ENCODE measurements at places on chromosomes 13 and 19. TPM values are rescaled to one million over a fixed set of nuclear protein-coding genes. Genes with fewer than 3 reads are reported as not detected.

The AKT2 gene
- 137 TPM for total RNA-seq

The RYR1 gene
- total RNA-seq = 0.83 TPM

The REEP6 gene
- total RNA-seq = 1.9 TPM

The OR10H1 gene
- not detected for total RNA-seq

The ZNF155 gene
- 2.2 TPM for total RNA-seq

The ZNF382 gene
- total RNA-seq = 12.0 TPM

The ZNF536 gene
- not detected for total RNA-seq

The LRRC4B gene
- total RNA-seq = not detected

The PIK3R2 gene
- total RNA-seq = 7.8 TPM

The RANBP3 gene
- 82.2 TPM for total RNA-seq

The KBTBD6 gene
- total RNA-seq = 4.9 TPM

The TEX26 gene
- total RNA-seq = not detected

The ZNF99 gene
- not detected for total RNA-seq

GRCh38 chr19:45615795-45616703 is 14.0 kb upstream of the GPR4 start:
- H3K27ac ChIP-seq = no peak overlapping the region
- peaks cover 56% of the 10 kb centered on the region for H3K36me3 ChIP-seq
- DNase-seq = peak; percentile 77
- peaks cover 20% of the 10 kb centered on the region for H3K4me1 ChIP-seq
- no peaks in the 10 kb centered on the region for H3K27me3 ChIP-seq
- no peak overlapping the region for H3K4me3 ChIP-seq

DNA sequence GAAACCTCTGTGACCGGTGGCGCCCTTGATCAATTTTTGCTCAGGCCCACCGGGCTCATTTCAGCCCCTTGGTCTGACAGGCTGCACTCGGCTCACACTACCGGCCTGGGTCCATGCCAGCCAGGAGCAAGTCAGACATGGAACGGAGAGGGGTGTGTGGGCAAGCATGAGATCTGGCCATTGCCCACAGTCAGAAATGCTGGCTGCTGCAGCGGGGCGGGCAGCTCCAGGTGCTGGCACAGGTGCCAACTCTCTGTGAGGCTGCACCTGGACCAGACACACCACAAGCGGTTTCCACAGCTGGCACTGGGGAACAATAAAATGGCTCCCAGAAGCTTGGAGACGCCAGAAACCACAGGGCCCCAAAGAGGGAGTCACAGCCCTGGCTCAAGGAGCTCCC is 43.6 kb upstream of the LPAR6 start:
- peaks cover 81% of the 10 kb centered on the region for H3K36me3 ChIP-seq
- no peaks in the 10 kb centered on the region for H3K27me3 ChIP-seq
- no peak overlapping the region for H3K4me3 ChIP-seq
- no peak for DNase-seq
- H3K27ac ChIP-seq = no peak overlapping the region

GRCh38 chr13:96020155-96020575 is 33.0 kb downstream of the UGGT2 start:
- H3K4me3 ChIP-seq = no peak overlapping the region
- DNase-seq = peak; percentile 25
- no peaks in the 10 kb centered on the region for H3K27me3 ChIP-seq
- no peaks in the 10 kb centered on the region for H3K4me1 ChIP-seq

GRCh38 chr19:42512130-42512636 is 16.1 kb downstream of the CEACAM1 start:
- H3K4me1 ChIP-seq = peaks cover 41% of the 10 kb centered on the region
- no peak for DNase-seq
- H3K4me3 ChIP-seq = no peak overlapping the region
- H3K27me3 ChIP-seq = no peaks in the 10 kb centered on the region

DNA sequence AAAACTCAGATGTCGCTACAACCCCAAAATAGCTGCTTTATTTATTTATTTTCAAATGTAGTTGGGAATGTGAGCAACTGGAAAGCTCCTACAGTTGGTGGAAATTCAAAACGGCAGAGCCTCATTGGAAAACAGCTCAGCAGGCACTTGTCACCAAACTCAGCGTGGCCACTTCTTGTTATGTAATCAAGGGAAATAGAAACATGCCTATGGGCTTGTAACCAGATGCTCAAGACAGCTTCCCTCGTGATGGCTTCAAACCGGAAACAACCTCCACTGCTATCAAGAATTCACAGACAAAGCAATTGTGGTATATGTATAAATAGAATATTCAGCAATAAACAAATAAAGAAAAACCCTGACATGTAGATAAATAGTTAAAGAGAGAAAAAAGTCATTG is 627.8 kb upstream of the SLC10A2 start:
- H3K4me3 ChIP-seq = no peak overlapping the region
- no peaks in the 10 kb centered on the region for H3K27me3 ChIP-seq
- H3K4me1 ChIP-seq = no peaks in the 10 kb centered on the region
- H3K27ac ChIP-seq = no peak overlapping the region

- no peak overlapping the region for H3K4me3 ChIP-seq
- H3K27ac ChIP-seq = no peak overlapping the region
- no peaks in the 10 kb centered on the region for H3K4me1 ChIP-seq
Measured at GRCh38 chr19:7971553-7972520, 28.4 kb upstream of the TIMM44 start.

DNA sequence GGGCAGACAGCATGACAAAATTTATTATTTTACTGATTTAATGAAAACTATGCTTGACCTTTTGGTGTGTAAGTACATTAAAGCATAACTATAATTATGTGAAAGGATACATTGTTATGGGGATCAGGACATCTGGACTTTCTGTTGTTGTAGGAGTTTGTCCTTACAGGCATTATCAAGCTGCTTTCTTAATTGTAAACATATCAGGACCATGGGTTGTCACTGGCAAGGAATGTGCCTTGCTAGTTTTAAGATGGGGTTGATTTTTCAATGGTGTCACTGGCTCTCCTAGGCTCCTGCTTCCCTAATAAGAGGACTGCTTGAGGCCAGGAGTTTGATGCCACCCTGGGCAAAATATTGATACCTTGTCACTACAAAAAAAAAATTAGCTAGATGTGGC is 32.6 kb downstream of the KBTBD6 start:
- no peak overlapping the region for H3K4me3 ChIP-seq
- no peak for DNase-seq
- no peaks in the 10 kb centered on the region for H3K36me3 ChIP-seq
- H3K27me3 ChIP-seq = peaks cover 5% of the 10 kb centered on the region
- H3K4me1 ChIP-seq = no peaks in the 10 kb centered on the region

GRCh38 chr19:405121-405965 is 3.6 kb downstream of the C2CD4C start:
- H3K4me3 ChIP-seq = no peak overlapping the region
- DNase-seq = no peak
- peaks cover 7% of the 10 kb centered on the region for H3K27me3 ChIP-seq

GRCh38 chr13:97140611-97141010 is 81.5 kb upstream of the MBNL2 start:
- H3K4me3 ChIP-seq = no peak overlapping the region
- DNase-seq = no peak
- H3K27ac ChIP-seq = no peak overlapping the region
- no peaks in the 10 kb centered on the region for H3K4me1 ChIP-seq
- peaks cover 19% of the 10 kb centered on the region for H3K27me3 ChIP-seq

- DNase-seq = peak; percentile 74
- H3K27ac ChIP-seq = no peak overlapping the region
- H3K36me3 ChIP-seq = peaks cover 53% of the 10 kb centered on the region
- H3K4me1 ChIP-seq = peaks cover 4% of the 10 kb centered on the region
- H3K4me3 ChIP-seq = no peak overlapping the region
Measured at GRCh38 chr19:49106648-49107135, 7.5 kb upstream of the LIN7B start.

- H3K27me3 ChIP-seq = no peaks in the 10 kb centered on the region
- no peak overlapping the region for H3K4me3 ChIP-seq
- H3K27ac ChIP-seq = no peak overlapping the region
- no peak for DNase-seq
- peaks cover 65% of the 10 kb centered on the region for H3K36me3 ChIP-seq
Measured at GRCh38 chr19:1421218-1421957, 14.0 kb downstream of the DAZAP1 start.

DNA sequence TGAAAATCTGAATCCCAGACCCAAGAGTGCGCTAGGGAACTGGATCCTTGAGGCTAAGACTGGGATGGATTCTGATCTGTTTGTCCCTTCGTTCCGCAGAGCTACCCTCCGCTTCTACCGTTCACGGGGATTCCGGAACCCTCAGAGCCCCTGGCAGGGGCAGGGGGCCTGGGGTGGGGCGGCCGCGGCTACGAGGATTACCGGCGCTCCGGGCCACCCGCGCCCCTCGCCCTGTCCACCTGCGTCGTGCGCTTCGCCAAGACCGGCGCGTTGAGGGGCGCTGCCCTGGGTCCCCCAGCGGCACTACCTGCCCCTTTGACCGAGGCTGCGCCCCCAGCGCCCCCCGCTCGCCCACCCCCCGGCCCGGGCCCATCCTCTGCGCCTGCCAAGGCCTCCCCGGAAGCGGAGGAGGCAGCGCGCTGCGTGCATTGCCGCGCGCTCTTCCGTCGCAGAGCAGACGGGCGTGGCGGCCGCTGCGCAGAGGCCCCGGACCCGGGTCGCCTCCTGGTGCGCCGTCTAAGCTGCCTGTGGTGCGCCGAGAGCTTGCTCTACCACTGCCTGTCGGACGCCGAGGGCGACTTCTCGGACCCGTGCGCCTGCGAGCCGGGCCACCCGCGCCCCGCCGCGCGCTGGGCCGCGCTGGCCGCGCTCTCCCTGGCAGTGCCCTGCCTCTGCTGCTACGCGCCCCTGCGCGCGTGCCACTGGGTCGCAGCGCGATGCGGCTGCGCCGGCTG is 7.1 kb downstream of the SPRED3 start:
- H3K4me1 ChIP-seq = peaks cover 23% of the 10 kb centered on the region
- peak overlapping the region; percentile 66 for H3K4me3 ChIP-seq
- H3K36me3 ChIP-seq = no peaks in the 10 kb centered on the region
- peak overlapping the region; percentile 65 for H3K27ac ChIP-seq
- peaks cover 38% of the 10 kb centered on the region for H3K27me3 ChIP-seq
- DNase-seq = peak; percentile 55

DNA sequence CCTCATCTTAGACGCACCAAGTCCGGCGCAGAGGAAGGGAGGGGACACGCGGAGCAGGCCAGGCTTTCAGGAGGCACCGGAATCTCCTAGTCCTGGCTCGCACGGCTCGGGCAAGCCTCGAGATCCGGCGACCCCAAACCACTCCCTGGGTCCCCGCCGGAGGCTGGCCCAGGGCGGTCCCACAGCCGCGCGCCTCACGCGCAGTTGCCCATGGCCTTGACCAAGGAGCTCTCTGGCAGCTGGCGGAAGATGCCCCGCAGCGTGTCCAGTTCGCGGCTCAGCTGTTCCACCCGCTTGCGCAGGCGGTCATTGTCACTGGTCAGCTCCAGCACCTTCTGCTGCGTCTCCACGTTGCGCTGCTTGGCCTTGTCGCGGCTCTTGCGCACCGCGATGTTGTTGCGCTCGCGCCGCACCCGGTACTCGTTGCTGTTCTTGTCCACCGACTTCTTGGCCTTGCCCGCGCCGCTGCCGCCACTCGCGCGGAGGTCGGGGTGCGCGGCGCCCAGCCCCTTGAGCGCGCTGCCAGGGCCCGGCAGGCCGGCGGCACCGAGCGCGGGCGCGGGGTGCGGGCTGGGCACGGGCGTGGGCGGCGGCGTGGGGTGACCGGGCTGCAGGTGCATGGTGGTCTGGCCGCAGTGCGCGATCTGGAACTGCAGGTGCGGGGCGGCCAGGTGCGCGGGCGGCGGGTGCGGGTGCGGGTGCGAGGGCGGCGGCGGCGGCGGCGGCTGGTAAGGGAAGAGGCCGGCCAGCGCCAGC is 1.0 kb downstream of the CEBPA start:
- no peaks in the 10 kb centered on the region for H3K4me1 ChIP-seq
- DNase-seq = no peak
- no peaks in the 10 kb centered on the region for H3K36me3 ChIP-seq
- peaks cover 42% of the 10 kb centered on the region for H3K27me3 ChIP-seq

DNA sequence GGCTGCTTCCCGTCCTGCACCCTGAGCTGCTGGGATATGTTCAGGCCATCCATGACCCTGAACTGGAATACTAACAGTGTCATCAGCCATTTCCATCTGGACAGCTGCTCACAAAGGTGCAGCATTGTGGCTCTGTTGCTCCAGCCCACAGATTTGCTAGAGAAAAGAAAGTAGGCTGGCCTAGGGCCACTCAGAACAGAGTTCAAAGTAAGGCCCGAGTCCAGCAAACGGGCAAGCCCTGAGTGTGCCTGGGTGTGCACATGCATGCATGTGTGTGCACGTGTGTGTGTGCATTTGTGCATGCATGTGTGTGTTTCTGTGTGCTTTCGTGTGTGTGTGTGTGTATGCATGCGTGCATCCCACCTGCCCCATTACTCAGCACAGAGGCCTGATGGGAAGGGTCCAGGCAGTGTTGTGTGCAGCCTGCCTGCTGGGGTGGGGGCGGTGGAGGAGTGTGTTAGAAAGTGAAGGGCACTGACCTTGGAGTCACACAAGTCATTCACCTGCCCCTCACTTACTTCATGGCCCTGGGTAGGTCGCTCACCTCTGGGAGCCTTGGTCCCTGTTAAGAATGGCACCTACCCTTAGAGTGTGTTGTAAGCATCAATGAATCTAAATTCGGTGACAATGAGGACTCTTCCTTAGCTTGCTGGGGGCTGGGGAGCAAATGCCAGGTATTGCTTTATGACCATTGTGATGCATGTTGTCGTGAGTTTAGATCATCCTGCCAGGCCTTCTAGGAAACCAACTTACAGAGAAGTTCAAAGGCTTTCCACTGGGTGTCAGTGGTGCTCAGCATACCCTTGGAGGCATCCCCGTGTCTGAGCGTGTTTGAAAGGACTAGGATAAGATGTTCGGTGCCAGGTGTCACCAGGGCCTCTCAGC is 53.2 kb downstream of the GPR12 start:
- no peak overlapping the region for H3K4me3 ChIP-seq
- DNase-seq = peak; percentile 74
- H3K4me1 ChIP-seq = peaks cover 6% of the 10 kb centered on the region

DNA sequence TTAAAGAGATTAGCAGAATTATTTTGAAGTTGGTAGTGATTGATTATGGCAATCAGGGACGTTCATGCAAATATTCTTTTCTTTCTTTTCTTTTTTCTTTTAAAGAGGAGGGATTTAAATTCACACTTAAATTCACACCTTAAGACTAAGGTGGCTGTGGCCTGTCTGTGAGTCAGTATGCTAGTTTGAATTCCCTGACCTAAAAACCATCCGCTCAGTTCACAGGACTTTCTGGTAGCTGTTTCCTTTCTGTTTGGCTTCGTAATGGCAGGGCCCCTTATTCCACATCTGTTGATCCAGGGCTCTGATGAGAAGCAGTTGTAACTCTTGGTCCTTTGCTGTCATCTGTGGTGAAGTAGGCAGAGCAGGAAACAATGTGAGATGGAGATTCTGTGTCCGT is 7.5 kb downstream of the TNFSF11 start:
- DNase-seq = no peak
- H3K27me3 ChIP-seq = peaks cover 20% of the 10 kb centered on the region
- no peak overlapping the region for H3K27ac ChIP-seq
- no peak overlapping the region for H3K4me3 ChIP-seq

GRCh38 chr19:28862238-28862637 is 350.7 kb downstream of the UQCRFS1 start:
- peaks cover 7% of the 10 kb centered on the region for H3K4me1 ChIP-seq
- no peak overlapping the region for H3K4me3 ChIP-seq
- no peaks in the 10 kb centered on the region for H3K27me3 ChIP-seq
- no peak for DNase-seq
- H3K27ac ChIP-seq = no peak overlapping the region
